NCI-H510A treated with DMSO at 0.1 percent for 48 hours (cell line): ENCODE measurements at places on chromosomes 3 and 15.

DNA sequence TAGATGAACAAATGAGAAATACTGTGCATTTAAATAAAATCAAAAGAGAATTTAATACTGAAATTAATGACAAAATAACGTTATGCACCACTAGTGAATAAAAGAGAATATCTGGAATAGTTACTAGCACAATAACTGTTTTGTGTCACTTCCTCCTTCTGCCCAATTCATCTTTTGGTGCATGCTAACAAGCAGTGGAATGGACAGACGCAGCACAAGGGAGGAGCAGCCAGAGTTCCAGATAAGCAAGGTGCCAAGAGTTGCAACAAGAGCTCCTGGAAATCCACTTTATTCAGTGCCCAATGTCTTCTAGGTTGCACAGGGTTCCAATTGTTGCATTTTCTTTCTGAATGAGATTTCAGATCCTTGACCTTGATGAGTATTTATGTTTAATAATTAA is 66.5 kb upstream of the PLXND1 start:
- DNase-seq: no peak

GRCh38 chr3:61138401-61138800 is 112.9 kb downstream of the FHIT start:
- DNase-seq: no peak

- peak; percentile 76 for DNase-seq
Measured at GRCh38 chr3:96449803-96450202, 364.6 kb upstream of the EPHA6 start.

- no peak for DNase-seq
Measured at GRCh38 chr3:59771768-59772181, 722.0 kb upstream of the CFAP20DC start.

- no peak for DNase-seq
Measured at GRCh38 chr3:40660554-40660953, 135.8 kb downstream of the ZNF621 start.
